ENCODE measurements at places on chromosomes 7 and 10. TPM values are rescaled to one million over a fixed set of nuclear protein-coding genes. Genes with fewer than 3 reads are reported as not detected.

The FAM25G gene
- not detected for total RNA-seq

The NRF1 gene
- 11.5 TPM for total RNA-seq

The CH25H gene
- 0.09 TPM for total RNA-seq

The RBP4 gene
- total RNA-seq: 9.3 TPM

The INMT gene
- not detected for total RNA-seq

The COL28A1 gene
- 0.33 TPM for total RNA-seq

The OR6V1 gene
- not detected for total RNA-seq

The CD36 gene
- total RNA-seq: not detected

The PTF1A gene
- total RNA-seq: not detected

The RASSF4 gene
- 1.7 TPM for total RNA-seq

The NPSR1 gene
- not detected for total RNA-seq

The PROSER2 gene
- 41.4 TPM for total RNA-seq

The ZP3 gene
- total RNA-seq: 20.0 TPM

The ZNF777 gene
- 16.2 TPM for total RNA-seq

The FBXL13 gene
- 0.30 TPM for total RNA-seq

The PSMA2 gene
- total RNA-seq: 217 TPM

The GRM3 gene
- total RNA-seq: not detected

The C10orf67 gene
- 0.10 TPM for total RNA-seq

The FBH1 gene
- 44.6 TPM for total RNA-seq

The ZNF862 gene
- total RNA-seq: 1.9 TPM

The SLC16A12 gene
- 0.03 TPM for total RNA-seq

The ZPBP gene
- total RNA-seq: not detected

The OGDHL gene
- 0.22 TPM for total RNA-seq

The WDFY4 gene
- not detected for total RNA-seq

The GJD4 gene
- not detected for total RNA-seq

The PRLHR gene
- total RNA-seq: not detected

The EVX1 gene
- 0.07 TPM for total RNA-seq

The RAPGEF5 gene
- 0.05 TPM for total RNA-seq

The GPR26 gene
- not detected for total RNA-seq

The GRB10 gene
- total RNA-seq: 72.2 TPM

The DRGX gene
- not detected for total RNA-seq

The ABCA13 gene
- 0.05 TPM for total RNA-seq

The OR2A5 gene
- not detected for total RNA-seq

The MINDY4 gene
- total RNA-seq: 3.0 TPM
